ENCODE measurements at places on chromosomes 7 and 10. TPM values are rescaled to one million over a fixed set of nuclear protein-coding genes. Genes with fewer than 3 reads are reported as not detected.

The USP6NL gene
- 13.3 TPM for total RNA-seq

The MYO1G gene
- 0.54 TPM for total RNA-seq

The CYP3A4 gene
- not detected for total RNA-seq

The IGFBP1 gene
- not detected for total RNA-seq

The SLC29A4 gene
- 30.5 TPM for total RNA-seq

The HOXA2 gene
- not detected for total RNA-seq

The NEURL1 gene
- 3.1 TPM for total RNA-seq

The MAT1A gene
- not detected for total RNA-seq

The BCCIP gene
- 50.9 TPM for total RNA-seq

The PIK3AP1 gene
- total RNA-seq, result 0.49 TPM

The GIMAP1 gene
- total RNA-seq, result not detected

The OLAH gene
- total RNA-seq, result not detected

The SLIT1 gene
- total RNA-seq, result 11.3 TPM

The ACSM6 gene
- not detected for total RNA-seq

The FGFR2 gene
- 7.4 TPM for total RNA-seq

The KCND2 gene
- 1.2 TPM for total RNA-seq

The TMEM176B gene
- total RNA-seq, result 0.44 TPM

The PHKG1 gene
- total RNA-seq, result not detected

The PAPOLB gene
- total RNA-seq, result 1.2 TPM

The MUC12 gene
- total RNA-seq, result 1.0 TPM

The DRGX gene
- total RNA-seq, result 65.2 TPM

The CLCN1 gene
- 0.56 TPM for total RNA-seq

The PLXNA4 gene
- 16.2 TPM for total RNA-seq

The SKIDA1 gene
- 1.3 TPM for total RNA-seq

The FAM221A gene
- 23.2 TPM for total RNA-seq

The TMEM270 gene
- not detected for total RNA-seq

The TBRG4 gene
- 90.1 TPM for total RNA-seq

The TMEM139 gene
- not detected for total RNA-seq

The KNDC1 gene
- total RNA-seq, result 7.4 TPM

The GLI3 gene
- total RNA-seq, result 2.9 TPM

The IQCE gene
- total RNA-seq, result 12.0 TPM

The HTRA1 gene
- 1.4 TPM for total RNA-seq

The CUBN gene
- total RNA-seq, result 0.32 TPM

The SMO gene
- 5.9 TPM for total RNA-seq

The GIMAP7 gene
- total RNA-seq, result not detected

The SDK1 gene
- total RNA-seq, result 225 TPM

The UNC5B gene
- 22.6 TPM for total RNA-seq

The C10orf62 gene
- total RNA-seq, result not detected

The SLC26A5 gene
- not detected for total RNA-seq

The HOXA5 gene
- total RNA-seq, result not detected

The SAP25 gene
- total RNA-seq, result 8.0 TPM

The CCDC172 gene
- not detected for total RNA-seq

The CHST15 gene
- total RNA-seq, result 2.4 TPM

The SPDYE8 gene
- not detected for total RNA-seq

The LIMK1 gene
- total RNA-seq, result 178 TPM

The PNLIPRP2 gene
- total RNA-seq, result not detected

The TEX36 gene
- total RNA-seq, result not detected

The SMKR1 gene
- 0.98 TPM for total RNA-seq

The C7orf57 gene
- not detected for total RNA-seq

The SUGCT gene
- total RNA-seq, result 1.2 TPM

The RSPH10B2 gene
- 1.0 TPM for total RNA-seq

The SPDYE6 gene
- total RNA-seq, result not detected

The OGDHL gene
- total RNA-seq, result 2.5 TPM

The IDI1 gene
- total RNA-seq, result 103 TPM

The HOXA4 gene
- not detected for total RNA-seq

The VSTM2A gene
- total RNA-seq, result 24.1 TPM

Measured in glutamatergic neuron (in vitro differentiated cells).